ENCODE measurements at places on chromosomes 2 and 18.

DNA sequence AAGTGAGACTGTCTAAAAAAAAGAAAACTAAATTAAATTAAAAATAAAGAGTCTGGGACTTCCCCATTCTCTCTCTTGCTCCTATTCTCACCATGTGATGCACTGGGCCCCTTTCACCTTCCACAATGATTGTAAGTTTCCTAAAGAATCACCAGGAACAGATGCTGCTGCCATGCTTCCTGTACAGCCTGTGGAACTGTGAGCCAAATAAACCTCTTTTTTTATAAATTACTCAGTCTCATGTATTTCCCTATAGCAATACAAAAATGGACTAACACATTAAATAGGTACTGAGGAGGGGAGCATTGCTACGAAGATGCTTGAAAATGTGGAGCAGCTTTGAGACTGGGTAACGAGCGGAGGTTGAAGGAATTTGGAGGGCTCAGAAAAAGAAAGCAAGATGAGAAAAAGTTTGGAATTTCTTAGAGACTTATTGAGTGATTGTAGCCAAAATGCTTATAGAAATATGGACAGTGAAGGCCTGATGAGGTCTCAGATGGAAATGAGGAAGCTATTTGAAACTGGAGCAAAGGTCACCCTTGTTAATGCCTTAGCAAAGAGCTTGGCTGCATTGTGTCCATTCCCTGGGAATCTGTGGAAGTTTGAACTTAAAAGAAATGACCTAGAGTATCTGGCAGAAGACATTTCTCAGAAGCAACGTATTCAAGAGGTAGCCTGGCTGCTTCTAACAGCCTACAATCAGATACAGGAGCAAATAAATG is 128.7 kb downstream of the EIPR1 start:
- no peak for DNase-seq

DNA sequence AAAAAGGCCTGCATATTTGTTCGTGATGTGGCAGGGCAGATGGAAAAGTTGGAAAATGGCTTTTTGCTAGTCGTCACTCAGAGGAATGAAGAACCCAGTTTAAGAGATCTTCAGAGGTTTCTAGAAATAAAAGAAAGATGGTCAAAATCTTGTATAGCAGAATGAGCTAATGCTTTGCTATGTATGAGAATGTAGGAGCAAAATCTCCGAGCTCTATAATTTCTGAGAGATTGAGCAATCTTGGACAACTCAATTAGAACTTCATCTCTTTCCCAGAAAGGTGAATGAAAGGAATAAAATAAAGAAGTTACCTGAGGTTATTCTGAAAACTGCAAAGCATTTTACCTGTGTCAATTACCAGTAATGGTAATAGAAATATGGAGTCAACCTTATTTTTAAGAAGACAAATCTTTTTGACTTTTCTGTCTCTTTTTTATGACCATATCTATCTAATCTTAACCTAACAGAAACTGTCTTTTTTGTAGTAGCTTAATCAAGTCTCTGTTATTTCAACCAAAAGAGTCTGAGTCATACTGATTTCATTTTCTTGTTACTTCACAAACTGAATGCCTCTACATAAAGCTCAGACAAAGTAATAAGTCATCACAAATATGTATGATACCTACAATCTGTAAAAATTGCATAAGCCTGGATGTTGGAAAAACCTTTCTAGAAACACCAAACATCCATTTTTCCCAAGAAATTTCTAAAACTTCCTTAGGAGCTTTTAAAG is 32.5 kb downstream of the CCDC68 start:
- DNase-seq = peak; percentile 33

GRCh38 chr2:227990937-227991336 is 119.5 kb downstream of the DAW1 start:
- DNase-seq = no peak

DNA sequence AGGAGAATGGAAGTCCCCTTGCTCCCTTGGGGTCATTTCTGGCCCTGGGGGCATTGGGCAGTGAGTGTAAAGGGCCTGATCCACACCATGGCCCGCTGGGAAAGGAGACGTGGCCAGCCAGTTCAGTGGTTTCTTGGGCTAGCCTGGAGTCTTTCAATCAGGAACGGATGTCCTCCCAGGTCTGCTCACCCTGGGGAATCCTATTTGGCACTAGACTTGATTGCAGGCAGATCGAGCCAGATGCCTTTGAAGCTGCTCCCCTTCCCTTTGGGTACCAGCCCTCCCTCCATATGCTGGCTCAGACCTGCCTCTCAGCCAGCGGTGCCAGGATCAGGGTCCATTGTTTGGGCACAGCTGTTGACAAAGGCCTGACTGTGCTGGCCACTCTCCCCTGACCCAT is 11.0 kb downstream of the FBLN7 start:
- no peak for DNase-seq

DNA sequence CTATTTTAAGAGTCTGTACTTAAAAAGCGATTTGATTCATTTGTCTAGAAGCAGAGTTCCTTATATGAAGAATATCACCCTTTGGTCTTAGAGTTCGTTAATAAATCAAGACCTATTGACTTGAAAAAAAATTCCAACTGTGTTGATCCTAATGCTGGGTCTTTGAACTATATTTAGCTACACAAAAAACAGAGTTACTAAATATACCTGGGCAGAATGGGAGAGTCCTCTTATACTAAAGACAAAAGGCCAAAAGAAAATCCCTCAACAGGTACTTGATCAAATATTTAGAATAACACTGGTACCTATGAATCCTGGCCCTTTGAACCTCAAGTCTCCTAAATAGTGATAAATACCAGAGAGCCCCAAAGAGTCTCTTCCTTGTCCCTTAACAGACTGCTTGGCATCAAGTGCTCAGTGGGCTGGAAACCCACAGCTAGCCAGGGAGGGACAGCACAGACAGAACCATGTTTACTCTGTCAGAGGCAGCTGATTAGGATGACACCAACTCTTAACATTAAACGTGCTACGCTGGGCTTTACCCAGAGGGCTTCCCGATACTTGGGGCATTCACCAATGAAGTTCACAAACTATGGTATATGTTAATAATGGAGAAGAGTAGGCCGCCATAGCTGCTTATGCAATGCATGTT is 95.1 kb downstream of the FIGN start:
- no peak for DNase-seq

- no peak for DNase-seq
Measured at GRCh38 chr18:69770238-69770637, 177.4 kb downstream of the CD226 start.

DNA sequence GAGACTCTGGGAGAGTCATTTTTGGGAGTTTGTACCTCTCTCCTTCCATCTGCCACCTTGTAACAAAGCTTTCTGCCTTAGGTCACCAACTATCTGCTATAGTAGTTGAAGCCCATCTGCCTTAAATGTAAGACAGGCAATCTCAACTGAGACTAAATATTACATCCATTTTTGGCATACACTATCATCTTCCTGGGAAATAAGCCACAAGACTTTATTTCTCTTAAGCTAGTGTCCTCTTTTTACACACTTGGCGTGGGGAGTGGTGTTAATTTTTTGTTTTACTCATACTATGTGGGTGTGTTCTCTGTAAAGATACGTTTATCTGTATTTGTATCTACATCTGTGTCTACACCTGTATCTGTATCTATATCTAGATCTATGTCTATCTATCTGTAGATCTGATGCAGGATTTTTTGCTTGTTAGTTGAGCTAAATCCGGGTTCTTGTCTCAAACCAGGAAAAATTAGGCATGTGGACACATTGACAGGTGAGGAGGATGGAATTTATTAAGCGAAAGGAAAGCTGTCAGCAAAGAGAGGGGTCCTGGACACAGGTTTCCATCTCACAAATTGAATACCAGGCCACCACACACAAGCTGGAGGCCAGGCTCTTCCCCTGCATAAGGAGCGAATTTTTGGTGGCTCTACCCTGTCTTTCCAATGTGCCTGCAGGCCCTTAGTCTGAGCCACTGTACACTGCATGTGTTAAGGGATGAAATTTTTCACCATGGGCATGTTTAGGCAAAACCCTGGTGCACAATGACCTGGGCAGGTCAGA is 64.8 kb upstream of the RND3 start:
- no peak for DNase-seq

- no peak for DNase-seq
Measured at GRCh38 chr2:38835990-38836389, 39.7 kb downstream of the DHX57 start.

DNA sequence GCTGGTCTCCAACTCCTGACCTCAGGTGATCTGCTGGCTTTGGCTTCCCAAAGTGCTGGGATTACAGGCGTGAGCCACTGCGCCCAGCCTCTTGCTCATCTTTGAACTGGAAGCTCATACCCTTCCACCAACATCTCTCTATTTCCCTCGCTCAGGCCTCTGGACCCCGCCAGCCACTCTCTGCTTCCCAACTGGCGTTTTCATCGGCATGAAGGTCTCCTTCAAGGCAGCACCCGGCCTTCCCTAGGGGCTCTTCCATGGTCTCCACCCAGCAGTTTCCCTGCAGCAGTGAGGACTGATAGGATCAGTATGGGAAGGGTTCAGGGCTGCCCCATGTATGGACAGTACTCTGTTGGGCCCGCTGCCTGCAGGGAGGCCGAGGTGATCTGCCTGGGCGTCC is 65.8 kb upstream of the HS6ST1 start:
- no peak for DNase-seq

GRCh38 chr2:10417551-10418335 is 30.4 kb downstream of the ODC1 start:
- no peak for DNase-seq

All from M059J (cell line).